AML-193 (cell line): ENCODE measurements at places on chromosomes 2 and 18.
A peak's percentile ranks its signal among the peaks of the same experiment; 100 is the strongest.

- DNase-seq, result no peak
Observed at GRCh38 chr18:6281874-6282273, 132.8 kb downstream of the L3MBTL4 start.

- no peak for DNase-seq
Observed at GRCh38 chr2:24618144-24618543, 127.1 kb downstream of the NCOA1 start.

GRCh38 chr2:198098918-198099317, 294.5 kb downstream of the PLCL1 start:
- DNase-seq, result no peak

GRCh38 chr2:171505374-171505773, 16.9 kb upstream of the CYBRD1 start:
- no peak for DNase-seq

- no peak for DNase-seq
Observed at GRCh38 chr2:20762945-20763683, 59.8 kb downstream of the LDAH start.

DNA sequence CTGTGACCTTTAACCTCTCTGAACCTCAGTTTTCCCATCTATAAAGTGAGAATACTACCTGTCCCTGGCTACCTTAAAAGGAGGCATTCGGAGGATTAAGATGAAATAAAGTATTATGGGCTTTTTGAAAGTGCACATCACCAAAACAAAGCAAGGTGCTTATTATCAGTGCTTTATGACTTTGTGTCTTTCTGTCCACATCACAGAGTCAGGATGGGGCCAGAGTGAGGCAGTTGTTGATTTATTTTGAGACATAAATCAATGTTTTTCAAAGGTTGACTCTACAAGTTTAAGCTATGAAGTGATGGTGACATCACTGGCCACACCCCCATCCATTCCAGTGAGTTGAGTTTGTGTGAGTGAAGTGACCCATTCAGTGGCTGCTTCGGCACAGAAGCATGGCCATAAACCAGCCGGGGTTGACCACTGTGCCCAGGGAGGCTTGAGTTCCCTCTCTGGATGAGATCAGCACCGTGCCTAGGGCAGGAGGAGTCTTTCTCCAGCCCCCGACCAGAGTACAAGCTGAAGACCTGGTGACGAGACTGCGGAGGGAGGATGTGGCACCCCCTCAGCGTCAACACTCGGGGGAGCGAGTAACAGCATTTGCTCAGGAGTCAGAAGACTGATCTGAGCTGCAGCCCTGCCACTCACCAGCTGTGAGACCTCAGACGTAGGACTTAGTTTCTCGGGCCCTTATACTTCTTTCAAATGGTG, 89.0 kb upstream of the PPP1CB start:
- no peak for DNase-seq

DNA sequence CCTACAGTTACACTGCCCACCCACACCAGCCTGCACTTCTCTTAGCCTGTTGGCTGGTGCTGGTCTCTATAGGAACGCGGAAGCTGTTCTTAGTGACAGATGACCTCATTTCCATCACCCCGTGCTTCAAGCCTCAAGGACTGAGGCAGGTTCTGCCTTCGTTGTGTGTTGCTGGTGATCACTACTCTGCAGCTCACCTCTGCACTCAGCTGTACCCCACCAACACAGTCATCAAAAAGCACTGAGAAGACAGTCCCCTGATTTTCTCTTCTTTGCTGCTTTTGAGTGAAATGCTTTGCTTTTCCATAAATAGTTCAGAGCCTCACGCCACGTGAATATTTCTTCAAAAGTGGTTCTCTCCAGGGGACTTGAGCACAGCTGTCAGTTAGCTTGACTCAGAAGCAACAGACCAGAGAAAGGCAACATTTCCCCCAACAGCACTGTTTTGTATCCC, 225.7 kb upstream of the CCDC150 start:
- DNase-seq, result no peak

DNA sequence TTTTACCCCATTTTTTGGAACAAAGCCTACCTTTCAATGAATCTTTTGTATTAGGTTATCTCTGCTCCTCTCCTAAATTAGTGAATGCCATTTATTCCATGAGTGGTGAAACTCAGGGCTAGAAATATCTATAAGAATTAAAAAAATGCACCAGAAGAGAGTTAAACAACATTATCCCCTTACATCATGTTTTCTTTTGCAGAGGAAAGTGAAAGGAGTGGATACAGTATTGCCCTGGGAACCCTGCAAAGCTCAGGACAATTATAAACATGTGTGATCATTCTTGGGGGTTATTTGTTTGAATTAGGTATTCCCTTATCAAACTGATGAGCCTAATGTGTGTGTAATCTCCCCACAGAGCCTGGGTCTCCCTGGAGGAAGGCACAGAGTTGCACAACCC, 559.2 kb downstream of the RNF144A start:
- no peak for DNase-seq

DNA sequence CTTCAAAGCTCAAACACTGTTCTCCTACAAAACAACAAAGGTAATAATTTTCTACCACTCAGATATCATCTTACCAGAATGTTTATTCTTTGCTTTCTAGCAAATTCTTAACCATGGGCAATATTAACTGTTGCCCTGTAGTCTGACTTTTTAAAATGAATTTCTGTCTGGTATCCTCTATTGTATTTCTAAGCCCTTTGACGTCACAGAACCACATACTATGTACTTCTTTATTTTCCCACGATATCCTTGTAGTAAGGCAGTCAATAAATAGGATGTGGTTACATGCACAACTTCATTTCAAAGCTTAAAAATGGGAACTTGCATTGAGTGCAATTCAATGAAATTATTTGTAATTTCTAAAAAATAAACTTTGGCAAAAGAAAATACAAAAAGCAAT, 58.7 kb downstream of the THADA start:
- peak; percentile 75 for DNase-seq

- DNase-seq, result no peak
Observed at GRCh38 chr2:234991290-234991689, 39.5 kb downstream of the SH3BP4 start.

GRCh38 chr18:49305688-49306336, 154.6 kb downstream of the DYM start:
- DNase-seq, result no peak

- peak; percentile 45 for DNase-seq
Observed at GRCh38 chr18:32920796-32921787, 148.3 kb upstream of the KLHL14 start.

DNA sequence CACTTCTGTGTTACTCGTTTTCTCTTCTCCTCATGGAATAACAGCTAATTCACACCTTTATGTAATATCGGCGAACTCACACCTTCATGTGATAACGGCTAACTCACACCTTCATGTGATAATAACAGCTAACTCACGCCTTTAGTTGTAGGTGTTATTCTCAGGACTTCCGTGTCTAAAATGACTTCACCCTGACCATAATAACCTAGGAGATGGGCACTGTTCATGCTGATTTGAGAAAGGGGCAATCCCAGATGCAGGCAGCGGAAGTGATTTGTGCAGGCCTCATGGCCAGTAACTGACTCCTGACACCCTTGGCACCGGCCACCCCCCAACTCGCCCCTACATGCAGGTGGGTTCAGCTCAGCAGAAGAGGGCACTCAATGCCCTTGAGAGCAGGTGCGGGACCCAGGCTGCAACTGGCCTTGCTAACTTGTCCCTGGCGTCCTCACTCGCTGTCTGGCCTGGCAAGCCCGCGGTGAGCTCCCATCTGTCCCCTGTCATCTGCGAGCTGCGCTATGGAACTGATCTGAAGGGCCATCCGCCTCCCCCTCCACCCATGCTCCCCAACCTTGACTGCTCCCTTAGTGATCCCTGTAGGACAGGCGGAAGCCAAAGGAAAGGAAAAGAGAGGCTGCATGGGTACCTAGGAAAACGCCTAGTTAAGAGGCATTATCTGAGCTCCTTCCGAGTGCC, 42.6 kb upstream of the MTCL1 start:
- DNase-seq, result no peak

DNA sequence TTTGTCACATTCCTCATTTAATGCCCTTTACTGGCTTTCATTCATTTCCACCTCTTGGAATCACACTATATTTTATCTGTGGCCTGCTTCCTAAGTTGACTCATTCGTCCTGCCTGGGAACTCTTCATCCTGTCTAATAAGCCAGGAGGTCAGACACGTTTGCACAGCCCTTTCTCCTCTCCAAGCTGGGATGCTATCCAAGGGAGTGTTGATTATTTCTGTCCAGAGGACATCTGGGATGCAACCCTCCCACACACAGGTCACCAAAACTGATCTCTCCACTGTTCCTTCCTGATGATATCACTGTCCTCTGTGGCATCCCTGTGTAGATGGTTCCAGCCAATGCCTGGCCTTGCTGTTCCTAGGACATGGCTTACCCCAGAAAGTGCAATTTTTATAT, 79.8 kb upstream of the NOSTRIN start:
- DNase-seq, result no peak

- DNase-seq, result peak; percentile 45
Observed at GRCh38 chr2:207265869-207266268, 100.1 kb upstream of the KLF7 start.

GRCh38 chr18:48197819-48198218, 211.4 kb downstream of the ZBTB7C start:
- no peak for DNase-seq

- DNase-seq, result no peak
Observed at GRCh38 chr2:202355993-202356505, 20.1 kb upstream of the BMPR2 start.

DNA sequence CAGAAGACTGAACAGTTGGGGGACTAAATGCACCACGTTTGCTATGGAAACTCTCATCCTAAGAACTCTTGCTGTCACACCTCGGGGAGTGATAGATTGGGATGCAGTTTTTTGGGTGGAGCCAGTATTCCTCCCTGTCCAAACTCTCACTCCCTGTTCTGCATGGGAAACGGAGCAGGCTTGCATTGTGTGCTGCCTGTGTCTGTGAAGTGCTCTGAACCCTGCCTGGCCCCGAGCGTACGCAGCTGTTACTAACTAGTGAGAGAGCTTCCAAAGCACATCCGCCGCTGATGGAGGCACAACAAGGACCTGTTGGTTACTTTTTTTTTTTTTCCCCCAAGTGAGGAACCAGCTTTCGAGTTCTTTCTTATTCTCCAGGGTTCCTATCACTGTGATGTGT, 195.5 kb downstream of the ANAPC1 start:
- no peak for DNase-seq

GRCh38 chr18:79248495-79249060, 147.2 kb upstream of the NFATC1 start:
- DNase-seq, result no peak

DNA sequence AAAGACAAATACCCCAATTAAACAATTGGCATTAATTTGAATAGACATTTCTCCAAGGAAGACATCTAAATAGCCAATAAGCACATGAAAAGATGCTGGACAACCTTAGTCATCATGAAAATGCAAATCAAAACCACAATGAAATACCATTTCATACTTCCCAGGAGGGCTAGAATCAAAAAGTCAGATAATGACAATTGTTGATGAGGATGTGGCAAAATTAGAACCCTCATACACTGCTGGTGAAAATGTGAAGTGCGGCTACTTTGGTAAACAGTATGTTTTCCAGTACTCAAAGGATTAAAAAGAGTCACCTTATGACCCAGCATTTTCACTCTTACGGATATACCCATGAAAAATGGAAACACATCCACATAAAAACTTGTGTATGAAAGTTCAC, 91.6 kb downstream of the FIGN start:
- no peak for DNase-seq

DNA sequence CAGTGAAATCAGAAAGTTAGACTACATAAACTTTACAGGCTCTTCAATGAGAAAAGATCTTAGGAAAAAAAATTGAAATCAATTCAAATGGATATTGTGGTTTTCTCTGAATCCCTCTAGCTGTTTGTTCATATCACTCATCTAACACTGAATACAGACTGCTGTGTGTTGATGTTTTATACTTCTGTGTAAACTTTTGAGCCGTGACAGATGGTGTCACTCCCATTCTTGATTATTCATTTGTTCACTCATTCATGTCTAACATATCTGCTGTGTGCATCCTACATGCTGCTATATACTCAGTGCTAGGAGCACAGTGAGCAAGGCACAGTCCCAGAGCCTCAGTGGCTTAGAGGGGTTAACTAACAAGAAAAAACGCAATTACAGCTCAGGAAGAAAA, 12.6 kb downstream of the KLHL23 start:
- DNase-seq, result no peak

GRCh38 chr2:44974064-44974715, 32.7 kb downstream of the SIX3 start:
- DNase-seq, result peak; percentile 39

DNA sequence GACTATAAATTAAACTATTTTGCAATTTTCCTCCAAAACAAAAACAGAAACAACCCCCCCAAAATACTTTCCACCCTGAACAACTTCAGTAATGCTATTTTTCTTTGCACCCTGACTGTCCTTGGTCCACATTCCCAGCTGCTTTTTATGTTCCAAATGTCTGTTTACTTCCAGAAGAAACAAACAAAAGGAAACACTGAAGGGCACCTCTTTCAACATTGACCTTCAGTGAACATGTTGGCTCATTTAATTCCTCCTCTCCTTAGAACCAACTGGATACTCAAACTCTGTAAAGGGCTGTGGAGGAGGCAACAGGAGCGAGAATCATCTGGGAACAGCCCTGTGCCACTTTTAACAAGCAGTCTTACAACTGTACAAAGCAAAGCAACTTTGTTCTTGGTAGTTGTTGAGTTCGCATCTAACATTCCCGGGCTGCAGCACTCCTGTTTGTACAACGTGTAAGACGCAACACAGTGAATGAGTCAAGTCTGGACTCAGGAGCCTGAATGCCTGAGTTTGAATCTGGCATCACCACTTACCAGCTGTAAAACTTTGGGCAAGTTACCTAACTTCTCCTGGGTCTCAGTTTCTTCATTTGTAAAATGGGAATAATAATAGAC, 111.4 kb upstream of the GATA6 start:
- no peak for DNase-seq

GRCh38 chr2:45184606-45185005, 175.4 kb upstream of the SIX2 start:
- no peak for DNase-seq

GRCh38 chr2:145197944-145198343, 678.0 kb upstream of the ZEB2 start:
- no peak for DNase-seq

- no peak for DNase-seq
Observed at GRCh38 chr2:144595686-144596072, 75.8 kb upstream of the ZEB2 start.

DNA sequence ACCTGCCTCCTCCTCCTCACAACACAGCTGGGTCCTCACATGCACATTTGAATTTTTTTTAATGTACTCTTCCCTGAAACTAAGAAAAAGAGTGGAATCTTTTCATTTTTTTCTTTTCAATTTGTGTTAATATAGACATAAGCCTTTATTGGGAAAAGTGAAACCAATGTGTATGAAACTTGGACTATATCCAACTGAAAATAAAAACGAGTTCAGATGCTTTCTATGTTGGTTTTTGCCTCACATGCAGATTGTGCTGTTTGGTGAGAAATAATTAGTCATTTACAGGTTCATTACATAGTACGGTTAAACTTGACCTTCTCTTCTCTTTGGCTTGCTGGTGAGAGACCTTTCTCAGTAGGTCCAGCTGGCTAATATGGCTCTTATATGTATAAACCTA, 515.2 kb upstream of the FANCL start:
- no peak for DNase-seq

- DNase-seq, result no peak
Observed at GRCh38 chr18:13760047-13760446, 33.6 kb downstream of the RNMT start.
